SK-N-MC (cell line): ENCODE measurements at places on chromosomes 7 and 10.

DNA sequence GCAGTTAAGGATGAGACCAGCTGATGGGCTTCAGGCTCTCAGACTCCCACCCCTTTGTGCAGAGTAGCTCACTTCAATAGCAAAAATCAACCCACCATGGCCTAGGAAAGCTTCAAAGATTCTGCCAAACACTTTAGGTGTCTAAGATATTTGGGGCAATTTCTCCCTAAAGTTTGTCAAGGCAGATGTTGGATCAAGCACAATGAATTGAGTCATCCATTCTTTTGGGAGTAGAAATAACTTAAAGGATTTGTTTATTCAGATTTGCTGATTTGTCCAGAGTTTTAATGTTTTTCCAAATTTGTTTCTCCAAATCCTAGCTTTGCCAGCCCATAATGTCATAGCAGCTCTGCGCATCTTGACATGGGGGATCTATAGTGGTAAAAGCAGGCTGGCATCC lies 855.1 kb downstream of the LRMDA start:
- no peak for DNase-seq

DNA sequence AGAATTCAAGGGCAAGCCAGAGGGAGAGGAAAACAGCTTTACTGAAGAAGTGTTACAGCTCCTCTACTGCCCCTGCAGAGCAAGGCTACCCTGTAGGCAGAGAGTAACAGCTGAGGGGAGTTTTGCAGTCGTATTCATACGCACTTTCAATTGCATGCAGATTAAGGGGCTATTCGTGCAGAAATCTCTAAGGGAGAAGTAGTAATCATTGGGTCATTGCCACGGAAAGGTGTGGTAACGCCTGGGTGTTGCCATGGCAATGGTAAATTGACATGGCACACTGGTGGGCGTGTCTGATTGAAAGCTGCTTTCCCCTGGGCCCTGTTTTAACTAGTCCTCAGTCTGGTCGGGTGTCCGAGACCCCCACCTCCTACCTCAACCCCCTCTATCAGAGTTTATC lies 227.2 kb downstream of the NSUN6 start:
- no peak for DNase-seq

DNA sequence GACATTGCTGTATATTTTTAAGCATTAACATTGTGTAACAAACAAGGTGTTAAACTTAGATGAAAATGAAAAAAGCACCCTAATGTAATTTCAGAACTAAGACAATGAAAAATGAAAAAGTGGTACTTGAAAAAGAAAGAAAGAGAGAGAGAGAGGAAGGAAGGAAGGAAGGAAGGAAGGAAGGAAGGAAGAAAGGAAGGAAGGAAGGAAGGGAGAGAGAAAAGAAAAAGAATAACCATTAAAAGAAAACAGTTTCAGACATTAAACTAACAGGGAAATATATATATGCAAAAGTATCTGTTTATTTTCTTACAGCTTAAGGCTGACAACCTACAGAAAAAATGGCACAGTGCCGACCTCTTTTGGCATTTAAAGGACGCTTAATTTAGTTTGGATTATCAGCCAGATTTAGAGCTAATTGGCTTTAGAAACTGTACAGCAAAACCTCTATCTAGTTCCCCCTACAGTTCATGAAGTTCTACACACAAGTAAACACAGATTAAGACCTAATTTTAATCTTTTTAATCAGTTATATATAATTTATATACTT lies 13.8 kb downstream of the MTERF1 start:
- peak; percentile 100 for DNase-seq

GRCh38 chr10:82887488-82887887 lies 1012.5 kb downstream of the NRG3 start:
- DNase-seq, result no peak

GRCh38 chr7:149226840-149227494 lies 12.5 kb upstream of the ZNF212 start:
- no peak for DNase-seq

DNA sequence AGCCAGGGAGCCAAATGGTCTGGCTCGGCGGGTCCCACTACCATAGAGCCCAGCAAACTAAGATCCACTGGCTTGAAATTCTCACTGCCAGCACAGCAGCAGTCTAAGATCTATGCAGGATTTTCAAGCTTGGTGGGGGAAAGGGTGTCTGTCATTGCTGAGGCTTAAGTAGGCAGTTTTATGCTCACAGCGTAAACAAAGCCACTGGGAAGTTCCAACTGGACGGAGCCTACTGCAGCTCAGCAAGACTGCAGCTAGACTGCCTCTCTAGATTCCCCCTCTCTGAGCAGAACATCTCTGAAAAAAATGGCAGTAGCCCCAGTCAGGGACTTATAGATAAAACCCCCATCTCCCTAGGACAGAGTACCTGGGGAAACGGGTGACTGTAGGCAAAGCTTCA lies 277.6 kb upstream of the PHF14 start:
- no peak for DNase-seq

- no peak for DNase-seq
Observed at GRCh38 chr10:52276986-52277385, 37.1 kb upstream of the DKK1 start.

- no peak for DNase-seq
Observed at GRCh38 chr10:6464862-6465430, 115.1 kb downstream of the PRKCQ start.

- DNase-seq, result no peak
Observed at GRCh38 chr10:14654821-14655382, 119.8 kb downstream of the FAM107B start.

GRCh38 chr7:149878523-149878921 lies 4.8 kb downstream of the ATP6V0E2 start:
- DNase-seq, result no peak

DNA sequence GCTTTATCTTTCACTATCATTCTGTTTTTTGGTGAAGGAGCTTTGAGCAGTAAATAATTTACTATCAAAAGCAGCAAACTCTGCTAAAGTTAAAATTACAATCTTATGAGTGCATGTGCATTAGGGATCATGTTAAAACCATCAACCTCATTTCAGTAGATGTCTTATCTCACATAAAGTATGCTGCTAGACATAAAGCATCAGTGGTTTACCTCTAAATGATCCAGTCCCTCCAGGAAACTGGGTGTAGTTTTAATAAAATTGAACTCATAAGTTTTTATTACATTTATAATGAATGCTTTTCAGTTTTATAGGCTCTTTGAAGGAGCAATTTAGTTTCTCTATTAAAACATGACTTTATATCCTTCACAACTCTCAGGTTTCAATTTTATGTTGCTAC lies 108.7 kb downstream of the LRRN3 start:
- peak; percentile 3 for DNase-seq

GRCh38 chr7:155860461-155860839 lies 48.2 kb upstream of the SHH start:
- DNase-seq, result no peak

DNA sequence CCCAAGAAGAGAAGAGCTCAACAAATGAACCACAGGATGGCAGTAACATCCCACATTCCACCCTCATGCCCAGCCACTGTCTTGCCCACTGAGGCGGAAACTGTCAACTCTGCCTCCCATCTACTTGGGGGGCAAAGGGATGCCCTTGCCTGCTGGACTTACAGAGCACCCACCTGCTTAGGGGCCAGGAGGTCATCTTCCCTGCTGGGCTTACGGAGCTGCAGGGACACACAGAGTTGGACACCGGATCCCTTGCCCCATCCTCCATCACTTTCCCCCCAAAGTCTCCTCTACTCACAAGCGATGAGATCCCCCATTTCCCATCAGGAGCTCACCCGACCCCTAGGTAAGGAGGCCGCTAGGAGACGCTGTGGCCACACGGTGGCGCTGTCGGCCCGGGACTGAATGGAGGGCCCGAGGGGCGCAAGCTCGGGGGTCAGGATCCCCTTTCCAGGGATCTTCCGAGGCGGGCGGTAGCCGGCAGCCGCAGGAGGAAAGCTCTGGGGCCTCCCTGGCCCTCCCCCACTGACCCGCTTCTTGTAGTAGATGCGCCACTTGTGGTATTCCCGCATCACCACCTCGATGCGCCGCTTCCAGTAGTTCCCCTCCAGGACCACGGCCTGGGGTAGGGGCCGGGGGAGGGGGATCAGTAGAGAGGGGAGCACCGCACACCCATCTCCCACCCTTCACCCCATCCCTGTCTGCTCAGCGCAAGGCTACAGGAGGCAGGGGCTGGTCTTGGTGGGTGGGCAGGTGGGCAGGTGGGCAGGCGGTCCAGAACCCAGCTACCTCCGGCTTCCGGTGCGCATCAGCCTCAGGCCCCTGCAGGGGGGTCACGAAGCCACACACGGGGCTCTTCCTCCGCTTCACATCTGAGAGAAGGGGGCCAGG lies 17.3 kb downstream of the MLXIPL start:
- DNase-seq, result no peak

DNA sequence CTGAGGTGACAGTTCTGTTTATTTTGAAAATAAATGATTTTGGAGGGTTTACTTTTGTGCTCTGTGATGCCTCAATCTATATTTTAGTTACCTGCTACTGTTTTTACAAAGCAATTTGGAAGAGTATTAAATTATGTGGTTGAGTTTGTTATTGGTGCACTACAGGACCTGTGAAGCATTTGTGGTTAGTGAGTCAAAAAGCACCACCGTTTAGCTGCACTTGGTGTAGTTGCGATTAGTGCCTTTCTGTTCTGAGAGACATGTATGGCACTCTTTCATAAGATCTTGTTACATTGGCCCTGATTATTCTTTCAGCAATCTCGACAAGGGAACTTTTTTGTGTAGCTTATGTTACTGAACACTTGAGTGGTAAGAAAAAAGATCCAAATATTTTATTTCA lies 132.2 kb downstream of the BBS9 start:
- no peak for DNase-seq

DNA sequence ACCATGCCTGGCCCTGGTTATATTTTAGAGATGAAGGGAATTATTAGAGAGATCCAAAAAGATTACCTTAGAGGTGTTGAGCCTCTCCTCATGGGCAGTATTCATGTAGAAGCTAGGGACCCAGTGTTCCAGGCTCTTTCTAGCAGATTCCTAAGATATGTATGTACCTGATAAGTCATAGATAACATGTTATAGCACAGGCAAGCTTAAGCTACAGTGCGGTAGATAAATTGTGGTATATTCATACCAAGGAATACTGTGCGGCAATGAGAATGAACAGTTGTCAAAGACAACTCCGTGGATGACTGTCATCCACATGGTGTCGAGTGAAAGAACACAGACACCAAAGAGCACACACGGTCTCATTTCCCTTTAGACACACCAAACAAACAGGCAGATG lies 53.1 kb downstream of the TACR2 start:
- no peak for DNase-seq

GRCh38 chr7:40077849-40078248 lies 56.6 kb downstream of the MPLKIP start:
- DNase-seq, result no peak

DNA sequence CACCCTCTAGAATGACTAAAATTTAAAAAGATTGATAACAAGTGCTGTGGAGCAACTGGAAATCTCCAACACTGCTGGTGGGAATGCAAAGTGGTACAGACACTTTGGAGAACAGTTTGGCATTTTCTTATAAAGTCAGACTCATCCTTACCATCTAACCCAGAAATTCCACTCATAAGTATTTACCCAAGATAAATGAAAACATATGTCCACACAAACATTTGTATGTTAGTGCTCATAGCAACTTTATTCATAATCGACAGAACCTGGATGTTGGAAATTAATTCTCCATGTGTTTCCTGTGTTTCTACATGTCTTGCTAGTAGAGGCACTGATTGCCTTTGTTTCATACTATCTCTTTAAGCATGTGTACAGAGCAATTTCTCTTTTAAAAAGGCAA lies 282.4 kb downstream of the AHR start:
- no peak for DNase-seq

GRCh38 chr7:96161897-96162296 lies 160.0 kb downstream of the SLC25A13 start:
- DNase-seq, result no peak

- no peak for DNase-seq
Observed at GRCh38 chr10:3548076-3548475, 236.9 kb downstream of the KLF6 start.

GRCh38 chr10:16519908-16520861 lies 1.5 kb downstream of the C1QL3 start:
- no peak for DNase-seq

DNA sequence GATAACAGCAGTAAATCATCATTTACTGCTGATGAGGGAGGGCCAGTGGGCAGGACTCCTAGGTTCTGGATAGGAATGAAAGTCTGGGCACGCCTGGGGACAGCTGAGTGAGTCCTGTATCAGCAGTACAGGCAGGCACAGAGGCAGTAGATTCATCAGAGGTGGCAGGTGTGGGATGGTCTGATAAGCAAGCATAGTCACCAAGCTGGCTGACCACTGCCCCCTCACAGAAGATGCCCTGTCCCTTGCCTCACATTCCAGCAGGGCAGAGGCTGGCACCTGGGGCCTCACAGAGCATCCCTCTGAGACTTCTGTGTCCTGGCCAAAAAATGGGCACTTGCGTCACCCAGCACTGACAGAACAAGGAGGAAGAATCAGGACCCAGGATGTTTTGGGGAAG lies 23.2 kb upstream of the ACSM6 start:
- DNase-seq, result no peak

DNA sequence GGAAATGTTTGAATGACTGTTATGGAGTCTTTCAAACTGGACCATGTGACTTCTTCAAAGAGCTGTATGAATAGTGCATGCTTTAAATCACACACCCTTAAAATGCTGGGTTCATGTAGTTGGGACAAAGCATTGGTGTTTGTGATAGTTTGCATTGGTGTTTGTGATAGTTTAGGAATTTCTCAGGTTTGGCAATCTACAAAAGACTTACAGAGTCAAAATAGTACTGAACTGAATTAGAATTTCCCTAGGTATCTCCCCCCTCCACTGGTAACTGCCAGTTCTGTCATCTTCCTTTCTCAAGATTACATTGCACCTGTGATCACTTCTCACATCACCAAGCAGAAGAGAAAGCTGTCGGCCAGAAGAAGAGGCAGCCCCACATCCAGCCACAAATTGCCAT lies 261.1 kb downstream of the GATA3 start:
- no peak for DNase-seq

GRCh38 chr10:76115471-76116155 lies 684.2 kb downstream of the LRMDA start:
- no peak for DNase-seq

DNA sequence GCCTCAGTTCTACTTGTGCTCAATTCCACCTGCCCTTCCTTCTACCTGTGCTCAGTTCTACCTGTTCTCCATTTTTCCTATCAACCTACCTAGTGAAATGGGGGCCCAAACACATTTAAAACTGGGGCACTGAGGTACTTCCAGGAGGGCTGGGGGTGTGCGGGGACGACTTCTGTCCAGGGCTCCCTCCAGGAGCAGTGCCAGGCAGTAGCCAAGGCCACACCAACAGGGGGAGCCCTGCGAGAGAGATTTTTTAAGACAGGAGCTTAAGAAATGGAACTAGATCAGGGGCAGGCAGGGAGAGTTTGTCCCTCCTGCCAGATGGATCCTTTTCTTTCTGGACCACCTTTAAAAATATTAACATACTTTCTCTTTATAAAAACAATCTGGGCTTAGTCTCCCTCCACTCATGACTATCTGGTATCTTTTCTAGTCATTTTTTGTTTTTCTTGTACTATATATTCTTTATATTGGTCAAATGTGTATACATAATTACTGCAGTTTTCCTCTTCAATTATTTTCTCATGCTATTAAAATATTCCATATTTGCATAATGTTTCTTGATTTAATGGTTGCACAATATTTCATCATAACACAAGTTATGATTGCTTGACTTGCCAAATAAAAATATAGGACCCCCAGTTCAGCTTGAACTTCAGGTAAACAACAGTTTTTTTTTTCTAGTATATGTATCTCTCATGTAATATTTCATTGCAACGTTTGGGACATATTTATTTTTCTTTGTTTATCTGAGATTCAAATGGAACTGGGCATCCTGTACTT lies 47.3 kb upstream of the INSYN2A start:
- no peak for DNase-seq
